Neural crest cell (in vitro differentiated cells): ENCODE measurements at places on chromosomes 5 and 9.

- no peak for DNase-seq
Observed at GRCh38 chr5:160960592-160960991, 108.6 kb upstream of the ATP10B start.

DNA sequence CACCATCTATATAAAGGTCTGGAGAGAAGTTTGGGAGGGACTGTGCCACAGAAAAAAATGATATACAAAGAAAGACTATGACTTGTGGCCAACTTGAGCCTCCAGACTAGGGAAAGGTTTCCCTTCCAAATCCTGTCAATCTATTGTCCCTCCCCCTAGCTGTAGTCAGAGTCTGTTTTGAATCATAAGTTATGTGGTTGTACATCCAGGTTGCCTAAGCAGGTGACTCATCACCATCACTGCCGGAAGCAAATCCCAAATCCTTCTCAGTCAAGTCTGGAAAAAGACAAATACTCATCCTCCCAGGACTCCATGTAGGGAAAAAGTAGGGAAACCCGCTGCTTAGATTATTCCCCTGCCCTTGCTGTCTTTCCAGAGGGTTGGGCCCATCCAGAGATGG is 235.7 kb downstream of the CDK5RAP2 start:
- DNase-seq: no peak

GRCh38 chr5:172603251-172603806 is 37.7 kb upstream of the NEURL1B start:
- DNase-seq: peak; percentile 31

DNA sequence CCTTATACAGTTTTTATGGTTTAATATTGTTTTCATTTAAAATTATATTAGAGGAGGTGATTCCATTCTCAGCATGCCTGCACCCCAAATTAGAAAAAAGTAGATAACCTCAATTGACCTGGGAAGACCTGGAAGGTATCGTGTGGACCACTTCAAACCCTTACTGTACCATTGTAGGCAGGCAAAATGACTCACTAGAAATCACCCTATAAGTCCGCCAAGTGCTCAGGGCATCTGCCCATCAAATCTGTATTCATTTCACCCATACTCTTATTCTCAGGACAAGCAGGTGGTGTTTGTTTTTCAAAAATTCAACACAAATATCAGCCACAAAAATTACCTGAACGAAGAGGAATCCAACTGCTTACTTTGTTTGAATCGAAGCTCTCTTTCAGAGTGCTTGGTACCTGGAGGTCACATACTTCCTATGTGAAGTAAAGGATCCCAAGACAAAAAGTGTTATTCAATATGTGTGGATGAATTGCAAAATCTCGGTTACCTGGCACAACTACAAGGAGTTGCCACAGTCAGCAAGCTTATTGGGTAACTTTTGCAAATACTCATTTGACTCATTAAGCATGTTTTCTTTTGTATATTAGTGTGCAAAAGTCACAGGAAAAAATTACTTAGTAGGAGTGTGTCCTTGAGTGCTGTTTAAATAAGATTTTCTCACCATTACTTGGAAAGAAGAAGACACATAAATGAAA is 216.2 kb downstream of the ENC1 start:
- DNase-seq: no peak

DNA sequence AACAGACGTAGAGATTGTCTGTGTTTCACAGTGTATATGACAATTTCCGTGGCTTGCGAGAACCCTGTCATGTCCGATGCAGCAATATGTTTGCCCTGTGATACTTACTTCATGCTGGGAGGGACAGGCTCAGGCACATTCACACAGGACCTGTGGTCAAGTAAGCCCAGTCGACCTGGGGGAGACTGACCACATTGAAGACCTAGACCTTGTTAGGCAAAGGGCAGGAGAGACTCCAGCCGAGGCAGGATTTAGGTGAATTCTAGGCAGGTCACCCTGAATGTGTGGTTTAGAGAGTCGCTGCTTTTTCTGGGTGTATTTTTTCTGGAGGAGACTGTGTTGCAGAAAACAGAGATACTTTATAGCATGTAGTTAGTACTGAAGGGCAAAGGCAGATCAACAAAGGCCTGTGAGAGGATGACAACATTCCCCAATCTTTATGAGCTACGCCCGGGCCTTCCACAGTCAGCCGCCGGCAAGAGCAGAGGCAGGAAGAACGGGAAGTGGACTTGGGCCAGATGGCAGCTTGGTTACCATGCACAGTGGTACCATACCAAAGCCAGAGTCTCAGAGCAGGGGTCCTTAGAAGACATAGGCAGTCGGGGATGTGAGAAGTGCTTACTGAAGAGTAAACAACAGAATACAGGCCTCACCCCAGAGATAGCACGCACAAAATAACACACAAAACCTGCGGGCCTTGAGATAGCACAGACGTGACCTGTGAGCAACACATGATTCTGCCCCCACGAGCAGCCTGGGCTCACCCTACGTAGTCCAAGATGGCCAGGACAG is 220.7 kb downstream of the CACNA1B start:
- no peak for DNase-seq

- DNase-seq: no peak
Observed at GRCh38 chr5:170353961-170354360, 35.2 kb downstream of the KCNMB1 start.

GRCh38 chr5:82613891-82614290 is 335.7 kb upstream of the RPS23 start:
- DNase-seq: no peak

- no peak for DNase-seq
Observed at GRCh38 chr5:93607367-93608258, 24.6 kb downstream of the NR2F1 start.

DNA sequence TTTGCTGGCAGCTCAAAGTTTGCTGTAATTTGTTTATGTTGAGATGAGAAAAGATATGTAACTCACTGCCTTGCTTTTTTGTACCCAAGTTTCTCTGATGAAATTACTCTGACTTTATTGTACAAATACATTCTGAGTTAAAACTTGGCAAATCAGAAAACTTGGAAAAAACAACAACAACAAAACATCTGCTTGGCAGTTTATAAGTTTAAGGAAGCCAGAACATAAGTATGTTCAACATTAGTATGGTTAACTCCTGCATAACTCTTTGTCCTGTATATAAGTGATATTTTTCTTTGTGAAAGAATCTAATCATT is 233.1 kb downstream of the MAST4 start:
- no peak for DNase-seq

DNA sequence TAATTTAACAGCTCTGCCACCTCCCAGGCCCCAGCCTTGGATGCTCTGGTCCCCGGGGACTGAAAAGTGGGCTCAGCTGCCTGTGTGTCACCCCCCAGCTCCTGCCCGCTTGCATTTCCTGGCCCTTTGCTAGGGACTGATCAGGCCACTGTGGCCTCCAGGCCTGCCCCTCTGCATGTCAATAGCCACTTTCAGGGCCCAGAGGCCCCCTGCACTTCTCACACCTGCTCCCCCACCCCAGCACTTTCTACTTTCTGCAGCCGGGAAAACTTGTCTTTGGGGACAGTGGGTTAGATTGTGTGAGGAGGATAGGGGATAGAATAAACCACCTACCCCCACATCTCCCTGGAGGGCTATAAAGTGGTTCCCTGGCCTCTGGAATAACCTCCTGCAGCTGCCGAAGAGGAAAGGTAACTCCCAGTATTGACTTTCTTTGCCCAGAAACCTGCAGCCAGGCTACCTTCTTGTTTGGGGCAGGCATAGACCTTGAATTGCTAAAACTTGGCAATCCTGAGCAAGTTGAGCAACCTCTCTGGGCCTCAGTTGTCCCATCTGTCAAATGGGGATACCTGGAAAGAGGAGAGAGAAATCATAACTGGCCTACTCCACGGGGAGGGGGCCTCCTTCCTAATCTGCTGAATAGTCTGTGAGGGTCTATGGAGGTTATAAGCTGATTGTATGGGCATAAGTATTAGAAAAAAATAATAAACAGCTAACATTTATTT is 7.8 kb downstream of the AIF1L start:
- no peak for DNase-seq

GRCh38 chr9:4984621-4985385 is at the start of gene JAK2:
Gene JAK2 (plus strand): TSS chr9:4985272. CDS start chr9:5021988, 36,716 bp downstream.
- DNase-seq: peak; percentile 80

- no peak for DNase-seq
Observed at GRCh38 chr9:126708178-126708577, 94.5 kb downstream of the LMX1B start.

DNA sequence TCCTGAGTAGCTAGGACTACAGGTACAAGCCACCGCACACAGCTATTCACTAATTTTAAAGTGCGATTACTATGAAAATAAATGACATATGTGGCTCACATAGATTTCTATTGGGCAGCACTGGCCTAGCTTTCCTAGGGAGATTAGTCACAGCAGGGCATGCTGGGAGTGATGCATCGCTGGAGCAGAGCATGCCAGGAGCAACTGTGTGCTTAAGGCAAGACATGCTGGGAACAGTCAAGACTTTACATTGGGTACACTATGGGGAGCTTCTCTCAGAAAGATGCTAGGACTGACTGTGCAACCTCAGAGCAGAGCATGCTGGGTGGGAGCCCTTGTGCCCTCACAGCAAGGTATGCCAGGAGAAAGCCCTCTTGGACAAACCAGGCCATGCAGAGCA is 9.3 kb downstream of the ST6GALNAC6 start:
- DNase-seq: no peak

DNA sequence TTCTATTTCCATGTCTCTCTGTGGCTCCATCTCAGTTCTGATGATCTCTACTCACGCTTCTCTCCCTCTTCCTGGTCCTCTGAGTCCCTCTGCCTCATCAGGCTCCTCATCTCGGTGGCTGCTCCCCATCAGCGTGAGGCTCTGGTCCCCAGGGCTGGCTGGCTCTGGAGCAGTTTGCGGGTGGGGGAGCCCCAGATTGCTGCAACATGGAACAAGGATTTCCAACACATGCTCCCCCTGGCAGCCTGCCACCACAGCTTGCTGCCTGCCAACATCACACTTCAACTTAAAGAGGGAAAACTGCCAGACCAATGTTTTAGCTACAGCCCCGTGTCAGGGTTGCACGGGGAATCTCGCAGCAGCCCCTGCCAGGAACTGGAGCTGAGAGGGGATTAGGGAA is 77.2 kb upstream of the NEK6 start:
- DNase-seq: no peak

DNA sequence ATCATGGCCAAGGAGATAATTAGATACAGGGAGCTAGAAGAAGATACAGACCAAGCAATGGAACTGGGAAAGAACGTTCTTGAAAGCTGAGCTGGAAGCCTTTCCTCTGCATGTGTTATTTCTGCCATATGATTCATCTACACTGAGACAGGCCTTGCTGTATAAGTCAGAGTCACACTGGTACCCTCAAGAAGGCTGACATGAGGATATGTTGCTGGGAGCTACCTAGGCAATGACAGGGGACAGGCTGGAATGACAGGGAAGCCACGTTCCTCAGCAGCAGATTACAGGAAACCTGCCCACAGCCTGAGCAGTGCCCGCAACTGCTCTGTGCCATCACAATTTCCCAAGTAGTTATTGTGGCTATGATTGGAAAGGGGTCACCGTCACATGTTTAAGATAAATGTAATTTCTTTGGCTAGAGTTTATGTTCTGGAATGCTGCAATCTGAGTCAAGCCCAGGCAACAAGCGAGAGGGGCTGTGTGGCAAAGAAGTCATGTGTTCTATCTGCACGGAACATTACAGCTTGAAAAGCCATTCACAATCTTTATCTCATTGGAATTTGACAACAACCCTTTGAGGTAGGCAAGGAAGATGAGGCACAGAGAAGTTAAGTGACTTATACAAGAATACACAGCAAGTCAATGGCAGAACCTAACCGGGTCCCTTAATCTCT is 108.2 kb downstream of the TTLL11 start:
- DNase-seq: no peak

DNA sequence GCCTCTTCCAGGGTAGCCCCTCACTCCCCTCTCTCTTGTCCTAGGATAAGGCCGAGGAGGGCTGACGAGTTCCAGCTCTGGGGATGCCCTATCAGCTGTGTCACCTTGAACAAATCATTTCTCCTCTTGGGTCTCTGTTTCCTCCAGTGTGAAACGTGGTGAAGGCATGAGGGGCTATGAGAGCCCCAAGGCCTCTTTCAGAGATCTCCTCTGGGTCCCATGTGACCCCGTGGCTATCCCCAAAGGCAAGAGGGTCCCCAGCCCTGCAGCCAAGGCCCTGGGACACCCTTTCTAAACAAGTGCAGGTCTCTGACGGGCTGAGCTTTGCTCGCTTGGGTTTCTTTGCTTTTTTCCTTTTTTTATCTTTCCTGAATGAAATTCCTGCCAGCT is 25.5 kb upstream of the SPTLC1 start:
- no peak for DNase-seq

GRCh38 chr5:180305481-180305880 is 13.6 kb upstream of the MAPK9 start:
- DNase-seq: no peak

DNA sequence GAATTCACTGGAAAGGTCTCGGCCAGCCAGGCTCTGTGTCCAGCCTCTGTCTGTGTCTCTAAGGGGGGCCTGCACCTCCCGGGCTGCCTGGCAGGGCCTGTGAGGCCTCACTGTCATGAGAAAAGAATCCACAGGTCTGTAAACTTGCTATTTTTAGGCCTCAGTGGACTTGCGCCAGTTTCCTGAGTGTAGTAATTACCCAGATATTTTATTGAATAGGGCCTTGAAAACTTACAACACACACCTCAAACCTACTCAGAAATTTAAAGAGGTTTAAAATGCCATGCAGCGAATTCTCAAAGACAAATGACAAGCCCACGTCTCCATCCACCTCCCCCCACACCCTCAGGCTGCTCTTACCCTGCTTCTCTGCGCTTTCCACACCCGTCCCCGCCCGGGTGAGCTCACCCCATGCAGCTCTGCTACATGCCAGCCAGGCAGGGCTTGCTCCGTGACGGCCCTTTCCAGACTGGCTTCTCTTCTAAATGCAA is 8.8 kb upstream of the TENT4A start:
- no peak for DNase-seq

DNA sequence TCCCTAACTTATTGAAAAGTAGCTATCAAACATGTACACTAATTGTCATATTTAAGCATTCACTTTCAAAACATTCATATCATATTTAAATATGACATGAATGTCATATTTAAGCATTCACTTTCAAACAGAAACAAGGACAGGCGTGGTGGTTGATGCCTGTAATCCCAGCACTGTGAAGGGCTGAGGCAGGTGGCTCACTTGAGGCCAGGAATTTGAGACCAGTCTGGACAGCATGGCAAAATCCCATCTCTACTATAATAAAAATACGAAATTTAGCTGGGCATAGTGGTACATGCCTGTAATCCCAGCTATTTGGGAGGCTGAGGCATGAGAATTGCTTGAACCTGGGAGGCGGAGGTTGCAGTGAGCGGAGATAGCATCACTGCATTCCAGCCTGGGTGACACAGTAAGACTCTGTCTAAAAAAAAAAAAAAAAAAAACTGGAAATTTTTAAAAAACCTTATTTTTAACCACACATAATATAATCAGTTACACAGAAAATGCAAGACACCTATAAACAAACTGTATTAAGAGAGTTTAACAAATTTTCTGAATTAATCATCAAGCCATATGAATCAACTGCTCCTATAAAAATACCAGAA is 88.1 kb downstream of the LPAR1 start:
- no peak for DNase-seq

GRCh38 chr5:100432741-100433140 is 102.4 kb upstream of the FAM174A start:
- DNase-seq: no peak

DNA sequence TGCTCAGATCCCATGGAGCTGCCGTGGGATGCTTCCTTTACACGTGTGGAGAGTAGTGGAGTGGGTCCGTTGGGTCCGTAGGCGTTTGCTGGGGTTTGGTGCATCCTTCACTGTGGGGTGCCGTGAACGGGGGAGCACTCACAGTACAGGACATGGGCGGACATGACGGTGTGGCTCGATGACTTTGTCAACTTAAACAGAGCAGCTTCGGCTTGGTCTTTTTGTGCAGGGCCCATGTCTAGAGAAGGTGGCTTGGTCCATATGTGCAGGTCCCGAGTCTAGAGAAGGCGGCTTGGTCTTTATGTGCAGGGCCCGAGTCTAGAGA is 26.4 kb upstream of the EXOC3 start:
- DNase-seq: no peak
